ENCODE measurements at places on chromosomes 16 and 17.

- DNase-seq = no peak
Observed at GRCh38 chr16:82248012-82248656, 78.1 kb upstream of the MPHOSPH6 start.

DNA sequence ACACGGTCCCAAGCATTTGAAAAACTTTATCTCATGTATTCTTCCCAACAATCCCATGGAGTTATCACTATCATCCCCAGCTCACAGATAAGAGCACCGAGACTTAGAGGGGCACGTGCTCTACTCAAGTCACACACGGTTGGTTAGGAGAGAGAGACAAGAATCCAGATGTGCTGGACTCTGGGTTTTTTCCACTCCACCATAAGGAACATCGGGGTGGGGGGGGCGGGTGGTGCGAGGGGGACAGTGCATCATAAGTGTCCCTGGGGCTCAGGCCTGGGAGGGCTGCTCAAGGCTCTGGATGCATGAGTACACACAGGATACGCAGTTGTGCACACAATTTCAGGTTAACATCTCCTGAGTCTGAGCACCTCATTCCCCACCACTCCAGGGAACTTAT lies 7.4 kb downstream of the CDC42EP4 start:
- no peak for DNase-seq

GRCh38 chr16:81478876-81479511 lies 34.4 kb downstream of the CMIP start:
- DNase-seq = peak; percentile 87

- DNase-seq = no peak
Observed at GRCh38 chr17:71638668-71639067, 482.2 kb upstream of the SOX9 start.

DNA sequence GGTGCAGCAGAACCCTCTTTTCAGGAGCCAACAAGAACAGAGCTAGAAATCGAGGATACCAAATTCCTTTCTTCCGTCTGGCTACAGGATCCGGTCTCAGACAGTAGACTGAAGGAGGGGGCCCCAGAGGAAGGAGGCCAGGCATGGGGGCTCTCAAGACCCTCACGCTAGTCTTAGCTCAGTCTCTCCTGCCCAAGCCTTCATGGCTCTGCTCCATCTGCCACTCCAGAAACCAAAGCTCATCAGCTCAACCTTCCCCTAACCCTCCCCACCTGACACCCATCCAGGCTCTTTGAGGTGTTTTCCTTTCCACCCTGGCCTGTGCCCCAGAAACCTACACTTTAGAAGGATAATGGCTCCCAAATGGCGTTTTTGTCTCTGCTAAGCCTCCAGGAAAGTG lies 6.2 kb upstream of the TMEM92 start:
- no peak for DNase-seq

GRCh38 chr16:85029408-85029784 lies 1.8 kb downstream of the KIAA0513 start:
- DNase-seq = no peak

DNA sequence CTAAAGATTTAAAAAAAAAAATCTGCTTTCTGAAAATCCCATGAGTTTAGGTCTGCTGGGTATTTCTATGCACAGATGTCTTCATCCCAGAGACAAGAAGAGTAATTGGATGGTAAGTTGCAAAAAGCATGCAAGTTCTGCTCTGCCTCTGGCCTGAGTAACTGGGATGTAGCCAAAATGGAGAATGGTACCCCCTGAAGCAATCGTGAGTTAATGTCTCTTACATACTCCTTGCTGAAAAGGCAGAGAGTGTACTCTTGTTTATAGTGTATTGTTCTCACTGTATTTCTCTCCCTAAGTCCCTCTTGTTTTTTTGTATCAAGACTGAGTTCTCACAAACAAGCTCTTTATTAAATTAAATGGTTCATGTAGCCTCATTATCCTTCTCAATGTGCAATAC lies 259.0 kb downstream of the IRX3 start:
- no peak for DNase-seq

DNA sequence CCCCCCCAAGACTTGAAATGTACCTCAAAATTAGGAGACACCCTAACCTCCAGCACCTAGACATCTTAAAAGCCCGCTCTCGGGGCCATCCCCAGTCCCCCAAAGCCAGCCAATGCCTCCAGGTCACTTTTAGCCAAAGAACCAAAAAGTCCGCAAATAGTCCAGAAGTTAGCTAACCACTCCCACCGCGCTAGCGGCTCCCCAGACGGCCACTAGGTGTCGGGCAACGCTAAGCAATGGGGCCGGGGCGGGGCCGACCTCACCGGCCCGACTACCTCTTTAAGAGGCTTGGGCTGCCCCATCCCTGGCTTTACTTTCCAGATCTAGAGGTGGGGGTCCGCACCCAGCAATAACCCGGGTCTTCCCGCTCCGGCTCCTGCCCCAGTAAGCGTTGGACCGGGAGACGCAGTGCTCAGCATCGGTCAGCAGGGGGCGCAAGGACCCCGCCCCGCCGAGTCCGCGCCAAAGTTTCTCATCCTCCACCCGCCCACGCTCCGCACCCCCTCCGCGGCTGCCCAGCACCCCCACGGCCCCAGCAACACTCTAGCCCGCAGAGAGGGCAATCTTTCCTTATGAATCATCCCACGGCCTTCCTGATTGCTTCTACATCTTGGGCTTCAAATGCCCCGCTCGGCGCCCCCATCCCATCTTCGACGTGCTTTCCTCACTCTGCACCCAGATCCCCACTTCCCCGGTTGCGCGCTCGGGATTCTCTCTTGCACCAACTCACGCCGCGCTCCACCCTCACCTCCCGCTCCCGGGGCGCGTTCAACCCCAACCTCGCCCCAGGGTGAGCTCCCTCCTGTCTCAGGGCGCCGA lies 765 bp downstream of the COL1A1 start:
- peak; percentile 95 for DNase-seq
